Daoy (cell line): ENCODE measurements at places on chromosomes 6 and 20. TPM values are rescaled to one million over a fixed set of nuclear protein-coding genes. Genes with fewer than 3 reads are reported as not detected.

DNA sequence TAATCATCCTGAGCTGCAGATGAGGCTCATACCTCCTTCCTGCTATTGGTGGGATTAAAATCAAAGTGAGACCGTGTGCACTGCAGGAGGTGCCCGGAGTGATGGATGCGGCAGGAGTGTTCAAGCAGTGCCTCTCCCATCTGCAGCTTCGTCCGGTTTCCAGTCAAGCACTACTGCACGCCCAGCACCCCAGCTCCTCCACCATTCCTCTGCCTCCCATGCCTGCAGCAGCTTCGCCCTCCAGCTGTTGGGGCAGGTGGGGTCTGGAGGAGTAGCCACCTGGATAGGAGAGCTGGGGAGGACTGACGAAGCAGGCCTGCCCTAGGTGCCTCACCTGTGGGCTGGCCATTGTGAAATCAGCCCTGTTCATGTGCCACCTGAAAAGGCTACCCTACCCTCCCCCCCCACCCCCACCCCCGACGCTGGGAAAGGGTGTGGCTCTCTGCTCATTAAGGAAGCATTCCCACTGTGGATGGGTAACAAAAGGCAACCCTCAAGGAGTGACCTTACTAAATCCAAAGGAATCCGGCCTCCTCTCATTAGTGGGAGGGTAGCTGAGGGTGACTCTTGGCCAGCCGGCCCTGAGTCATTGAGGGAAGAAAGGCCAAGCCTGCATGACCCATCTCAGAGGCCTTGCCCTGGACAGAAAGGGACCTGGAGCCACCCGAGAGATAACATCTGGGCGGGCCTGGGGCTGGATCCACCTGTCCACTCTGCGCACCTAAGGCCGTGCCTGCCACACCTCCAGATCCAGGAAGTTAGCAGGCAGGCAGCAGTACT, 115.9 kb upstream of the ARMC2 start:
- peak; percentile 39 for DNase-seq

GRCh38 chr6:34657307-34657978, 39.1 kb downstream of the ILRUN start:
- peak; percentile 89 for DNase-seq

DNA sequence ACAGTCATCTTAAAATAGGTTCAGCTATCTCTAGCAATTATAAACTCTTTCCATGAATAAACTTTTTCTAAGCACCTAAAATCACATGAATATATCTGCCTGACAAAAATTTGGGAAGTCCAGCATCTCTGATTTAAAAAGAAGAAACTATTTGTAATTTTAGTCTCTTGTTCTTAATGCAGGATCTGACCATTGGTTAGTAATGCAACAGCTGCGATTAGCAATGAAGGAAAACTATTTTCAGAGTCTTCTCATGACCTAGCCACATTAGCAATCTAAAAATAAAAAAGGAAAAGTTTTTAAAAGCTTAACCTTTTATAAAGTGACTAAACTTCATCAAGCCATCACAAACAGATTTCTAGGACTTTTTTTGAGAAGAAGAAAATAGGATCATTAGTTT, 97.5 kb downstream of the PTPRK start:
- no peak for DNase-seq

GRCh38 chr6:18634912-18635311, 247.8 kb downstream of the RNF144B start:
- DNase-seq = no peak

DNA sequence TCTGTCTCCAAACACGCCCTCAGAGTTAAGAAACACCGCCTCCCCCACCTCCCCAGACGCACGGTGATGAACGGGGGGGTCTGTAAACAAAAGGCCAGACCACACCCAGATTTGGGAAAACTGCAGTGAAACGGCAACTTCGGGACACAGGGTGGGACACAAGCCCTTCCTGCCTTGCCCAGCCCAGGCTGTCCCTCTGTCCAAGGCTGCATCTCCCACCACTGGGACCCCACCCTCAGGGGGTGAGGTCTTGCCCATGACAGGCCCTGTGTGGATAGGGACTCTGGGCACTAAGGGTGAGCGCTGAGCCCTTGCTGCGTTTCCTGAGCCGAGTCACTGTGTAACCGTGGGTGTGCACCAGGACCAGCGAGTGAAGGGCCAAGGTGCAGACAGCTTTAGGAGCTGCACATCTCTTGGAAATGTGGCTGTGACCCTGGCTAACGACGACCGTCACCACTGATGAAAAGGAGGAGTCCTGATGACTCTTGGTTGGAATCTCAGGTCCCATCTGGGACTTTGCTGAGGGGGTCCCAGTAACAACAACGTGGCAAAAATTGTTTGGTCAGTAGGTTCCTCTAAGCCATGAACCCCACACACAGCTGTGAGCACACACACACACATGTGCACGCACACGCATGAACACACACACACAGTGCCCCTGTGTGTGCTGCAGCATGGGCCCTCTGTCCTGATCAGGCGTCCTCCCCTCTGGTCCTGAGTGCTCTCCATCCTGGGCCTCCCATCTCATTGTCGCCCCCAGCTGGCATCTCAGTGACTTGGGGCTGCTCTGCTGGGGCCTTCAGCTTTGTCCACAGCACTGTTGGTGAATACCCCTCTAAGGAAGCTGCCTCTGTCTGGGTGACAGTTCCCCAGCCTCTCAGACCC, 100.6 kb downstream of the RAMACL start:
- no peak for DNase-seq

DNA sequence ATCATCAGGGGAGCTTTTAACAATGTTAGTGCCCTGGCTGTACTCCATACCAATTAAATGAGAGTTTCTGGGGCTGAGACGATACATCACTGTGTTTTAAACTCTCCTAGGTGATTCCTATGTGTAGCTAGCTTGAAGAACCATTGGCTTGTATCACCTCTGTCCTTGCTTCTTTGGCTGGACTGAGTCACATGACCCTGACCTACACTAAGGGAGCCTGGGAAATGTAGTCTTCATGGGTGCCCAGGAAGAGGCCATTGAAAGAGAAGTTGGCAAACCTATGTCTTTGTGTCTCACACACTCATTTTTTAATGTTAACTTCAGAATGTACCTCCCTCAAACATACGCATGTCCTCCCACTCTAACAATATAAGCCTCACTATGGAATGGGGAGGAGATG, 506.6 kb downstream of the DHX35 start:
- no peak for DNase-seq

DNA sequence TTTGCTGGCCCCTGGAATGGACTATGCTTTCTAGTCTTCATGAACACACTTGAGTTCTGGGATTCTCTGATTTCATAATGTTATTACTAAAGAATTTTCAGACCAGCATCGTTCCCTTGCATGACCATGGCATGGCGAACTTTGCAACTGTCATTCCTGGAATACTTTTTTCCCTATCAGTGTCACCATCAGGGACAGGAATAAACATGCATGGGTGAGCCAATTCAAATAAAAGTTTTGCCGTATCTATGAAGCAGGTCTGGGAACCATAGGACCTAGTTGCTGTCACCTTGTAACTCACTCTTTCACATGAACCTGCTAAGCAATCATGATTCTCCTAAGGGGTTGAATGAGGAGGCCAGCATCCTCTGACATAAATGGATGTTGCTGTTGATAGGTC, 68.2 kb upstream of the AGPAT4 start:
- no peak for DNase-seq

DNA sequence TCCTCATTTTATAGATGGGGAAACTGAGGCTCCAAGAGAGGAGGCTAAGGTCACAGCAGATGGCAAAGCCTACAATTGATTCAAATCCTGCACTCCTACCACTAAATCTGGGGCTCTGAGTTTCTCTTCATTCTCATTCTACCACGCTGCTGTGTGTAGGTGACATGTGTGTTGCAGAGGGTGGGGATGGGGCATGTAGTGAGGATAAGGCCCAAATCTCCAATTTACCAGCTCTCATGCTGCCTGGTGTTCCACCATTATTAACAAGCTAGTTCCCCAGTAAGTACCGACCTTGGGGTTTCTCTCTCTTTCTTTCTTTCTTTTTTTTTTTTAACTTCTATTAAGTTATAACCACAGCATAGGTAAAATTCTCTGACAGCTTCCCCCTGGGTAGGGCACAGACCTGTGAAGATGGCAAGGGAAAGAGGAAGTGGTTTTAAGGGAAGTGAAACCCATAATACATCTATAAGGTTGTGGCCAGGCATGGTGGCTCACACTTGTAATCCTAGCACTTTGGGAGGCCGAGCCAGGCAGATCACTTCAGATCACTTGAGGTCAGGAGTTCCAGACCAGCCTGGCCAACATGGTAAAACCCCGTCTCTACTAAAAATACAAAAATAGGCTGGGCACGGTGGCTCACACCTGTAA, 13.0 kb upstream of the MATN4 start:
- DNase-seq = no peak

DNA sequence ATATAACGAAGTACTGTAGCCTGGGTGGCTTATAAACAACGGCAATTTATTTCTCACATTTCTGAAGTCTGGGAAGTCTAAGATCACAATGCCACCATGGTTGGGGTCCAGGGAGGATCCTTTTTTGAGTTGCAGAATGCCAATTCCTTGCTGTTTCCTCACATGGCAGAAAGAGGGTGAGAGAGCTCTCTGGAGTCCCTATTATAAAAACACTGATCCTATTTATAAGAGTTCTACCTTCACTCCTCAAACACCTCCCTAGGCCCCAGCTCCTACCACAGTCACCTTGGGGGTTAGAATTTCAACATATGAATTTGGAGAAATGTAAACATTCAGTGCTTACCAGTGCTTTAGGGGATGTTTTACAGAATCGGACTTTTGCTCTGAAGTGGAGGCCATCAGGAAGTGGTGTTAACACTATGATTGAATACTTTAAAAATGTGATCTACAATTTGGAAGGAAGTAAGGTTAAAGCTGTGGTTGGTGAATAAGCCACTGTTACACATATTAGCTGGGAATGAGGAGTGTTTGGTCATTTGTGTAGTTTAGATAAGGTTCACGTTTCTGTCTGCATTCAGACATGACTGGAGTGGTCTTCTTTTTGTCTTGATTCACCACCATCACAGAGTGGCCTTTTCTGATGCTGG, 79.9 kb upstream of the SPTLC3 start:
- peak; percentile 79 for DNase-seq

The MAS1 gene
- total RNA-seq = not detected in 2 replicates

The GPSM3 gene
- 2.2 and 6.6 TPM in 2 replicates for total RNA-seq
